ENCODE measurements at places on chromosomes 1 and 21. TPM values are rescaled to one million over a fixed set of nuclear protein-coding genes. Genes with fewer than 3 reads are reported as not detected.

Gene AVPR1B
- total RNA-seq = 0.69 TPM

Gene EXO5
- 9.0 TPM for total RNA-seq

Gene ANKRD34A
- total RNA-seq = 0.76 TPM

Gene PROX1
- total RNA-seq = 6.6 TPM

Gene LCE1D
- not detected for total RNA-seq

Gene PODN
- 8.1 TPM for total RNA-seq

Gene LYST
- 30.3 TPM for total RNA-seq

Gene MMP23B
- 7.1 TPM for total RNA-seq

Gene GBP5
- total RNA-seq = 7.3 TPM

Gene MXRA8
- 26.0 TPM for total RNA-seq

Gene LDLRAD1
- total RNA-seq = not detected

Gene UROD
- 71.0 TPM for total RNA-seq

Gene OR6K3
- not detected for total RNA-seq

Gene MAP3K21
- total RNA-seq = 21.6 TPM

Gene C1QA
- 238 TPM for total RNA-seq

Gene UBIAD1
- 14.0 TPM for total RNA-seq

Gene NSL1
- 34.5 TPM for total RNA-seq

Gene GJA9
- not detected for total RNA-seq

Gene USF1
- total RNA-seq = 56.1 TPM

Gene AGBL4
- total RNA-seq = 2.7 TPM

Gene TMEM51
- 48.4 TPM for total RNA-seq

Gene CA6
- total RNA-seq = not detected

Gene KLHDC7A
- total RNA-seq = 25.8 TPM

Data from kidney (tissue), 22 donors.